ENCODE measurements at places on chromosomes 5 and 9. TPM values are rescaled to one million over a fixed set of nuclear protein-coding genes. Genes with fewer than 3 reads are reported as not detected.

Gene PTGS1
- 14.9 TPM for total RNA-seq

Gene NSUN2
- total RNA-seq = 43.3 TPM

Gene ENHO
- 0.59 TPM for total RNA-seq

Gene FAM81B
- total RNA-seq = 7.6 TPM

Gene CETN3
- total RNA-seq = 22.5 TPM

Gene KCNV2
- not detected for total RNA-seq

Gene ADCY2
- 0.59 TPM for total RNA-seq

Gene PDE6A
- not detected for total RNA-seq

Gene ANXA6
- total RNA-seq = 120 TPM

Gene MLANA
- not detected for total RNA-seq

Gene PCDHA10
- total RNA-seq = 1.5 TPM

Gene CCL21
- total RNA-seq = 138 TPM

DNA sequence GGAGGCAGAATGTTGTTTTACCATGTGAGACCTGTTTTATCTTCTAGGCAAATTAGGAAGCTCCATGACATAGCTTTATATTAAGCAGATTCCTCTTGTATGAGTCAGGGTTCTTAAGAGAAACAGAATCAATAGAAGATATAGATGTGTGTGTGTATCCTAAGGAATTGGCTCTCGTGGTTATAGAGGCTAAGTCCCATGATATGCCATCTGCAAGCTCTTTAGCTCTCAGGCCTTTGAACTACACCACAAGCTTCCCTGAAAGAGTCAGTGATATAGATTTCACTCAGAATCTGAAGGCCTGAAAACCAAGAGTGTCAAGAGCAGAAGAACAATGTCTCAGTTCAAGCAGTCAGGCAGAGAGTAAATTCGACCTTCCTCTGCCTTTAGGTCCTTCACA, 365.8 kb upstream of the ZNF608 start:
- no peak for DNase-seq

DNA sequence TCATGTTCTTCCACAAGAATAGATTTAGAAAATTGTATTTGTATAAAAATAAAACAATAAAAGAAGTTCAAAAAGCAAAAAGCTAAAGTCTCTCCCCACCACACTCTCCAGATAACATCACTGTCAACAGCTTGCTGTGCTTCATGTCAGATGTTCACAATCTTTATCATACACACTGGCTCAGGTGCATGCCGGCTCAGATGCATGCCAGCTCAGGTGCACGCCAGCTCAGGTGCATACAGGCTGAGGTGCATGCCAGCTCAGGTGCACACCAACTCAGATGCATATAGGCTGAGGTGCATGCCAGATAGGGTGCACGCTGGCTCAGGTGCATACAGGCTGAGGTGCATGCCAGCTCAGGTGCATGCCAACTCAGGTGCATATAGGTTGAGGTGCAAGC, 26.5 kb downstream of the SEMA4D start:
- DNase-seq = no peak

GRCh38 chr9:127974769-127975261, 6.0 kb downstream of the EEIG1 start:
- DNase-seq = no peak

- DNase-seq = no peak
Measured at GRCh38 chr5:30100929-30101328, 1092.6 kb upstream of the CDH6 start.

DNA sequence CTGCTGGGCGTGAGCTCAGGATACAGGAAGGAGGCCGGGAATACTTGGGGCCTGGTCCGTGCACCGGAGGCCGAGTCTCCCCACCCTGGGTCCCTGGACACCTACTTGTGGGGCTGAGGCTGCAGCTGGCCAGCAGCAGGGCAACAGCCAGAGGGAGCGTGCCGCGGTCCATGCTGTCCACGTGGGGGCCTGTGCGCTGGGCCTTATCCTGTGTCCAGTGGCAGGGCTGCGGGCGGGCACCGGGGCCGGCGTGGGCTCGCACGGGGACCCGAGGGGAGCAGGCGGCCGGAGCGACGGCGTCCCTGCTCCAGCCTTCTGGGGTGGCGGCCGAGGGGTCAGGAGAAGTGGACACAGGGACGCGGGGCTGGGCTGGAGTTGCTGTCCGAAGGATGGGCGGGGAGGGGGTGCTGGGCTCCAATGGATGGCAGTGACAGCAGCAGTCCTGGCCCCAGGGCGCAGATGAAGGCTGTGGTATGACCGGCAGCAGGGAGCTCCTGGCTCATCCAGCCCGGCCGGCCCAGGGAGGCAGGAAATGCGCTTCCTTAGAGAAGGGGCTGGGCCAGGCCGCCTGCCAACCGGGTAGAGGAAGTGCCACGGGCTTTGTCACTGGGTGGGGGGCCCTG, at the start of gene ENG:
TSS of gene ENG (minus strand) at position 475 of the 623 bp plus-strand sequence. CDS start at position 172, 303 bp downstream.
- DNase-seq = peak; percentile 84

DNA sequence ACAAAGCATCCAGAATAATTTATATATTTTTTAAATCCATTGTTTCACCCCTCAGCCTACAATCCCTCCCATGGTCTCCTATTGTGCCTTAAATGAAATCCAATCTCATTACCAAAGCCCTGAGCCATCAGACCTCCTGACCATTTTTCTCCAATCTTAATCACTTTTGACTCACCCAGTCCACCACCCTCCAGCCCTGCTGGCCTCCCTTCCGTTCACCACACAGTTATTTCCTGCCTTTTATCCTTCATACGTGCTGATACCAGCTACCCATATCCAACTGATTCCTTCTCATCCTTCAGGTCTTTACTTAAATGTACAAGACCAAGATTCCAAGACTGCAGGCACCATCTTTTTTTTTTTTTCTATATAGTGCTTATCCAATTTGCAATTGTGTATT, 1026.7 kb upstream of the DMAC1 start:
- DNase-seq = no peak

- DNase-seq = no peak
Measured at GRCh38 chr9:21751998-21752397, 50.4 kb upstream of the MTAP start.

- DNase-seq = no peak
Measured at GRCh38 chr9:106956971-106957370, 94.0 kb downstream of the ZNF462 start.

DNA sequence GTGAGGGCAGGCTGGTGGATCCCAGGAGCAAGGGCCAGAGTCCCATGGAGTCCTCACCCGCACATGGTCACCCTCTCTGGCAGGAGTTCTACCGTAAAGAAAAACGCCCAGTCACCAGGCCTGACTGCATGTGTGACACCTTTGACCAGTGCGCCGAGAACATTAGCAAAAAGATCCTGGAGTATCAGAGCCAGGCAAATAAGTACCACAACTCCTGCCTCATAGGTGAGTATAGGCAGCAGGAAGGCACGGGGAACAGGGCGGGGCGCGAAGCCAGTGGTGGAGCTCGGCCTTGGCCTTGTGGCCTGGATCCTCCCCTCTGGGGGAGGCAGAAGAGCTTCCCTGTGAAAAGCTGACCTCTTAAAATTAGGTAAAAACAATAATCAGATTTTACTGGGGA, 45.4 kb upstream of the TDRD7 start:
- DNase-seq = no peak

GRCh38 chr5:149015126-149015525, 47.7 kb downstream of the SH3TC2 start:
- no peak for DNase-seq

GRCh38 chr5:9316041-9316440, 229.8 kb downstream of the SEMA5A start:
- no peak for DNase-seq

GRCh38 chr5:111901296-111901695, 144.3 kb upstream of the NREP start:
- DNase-seq = no peak

DNA sequence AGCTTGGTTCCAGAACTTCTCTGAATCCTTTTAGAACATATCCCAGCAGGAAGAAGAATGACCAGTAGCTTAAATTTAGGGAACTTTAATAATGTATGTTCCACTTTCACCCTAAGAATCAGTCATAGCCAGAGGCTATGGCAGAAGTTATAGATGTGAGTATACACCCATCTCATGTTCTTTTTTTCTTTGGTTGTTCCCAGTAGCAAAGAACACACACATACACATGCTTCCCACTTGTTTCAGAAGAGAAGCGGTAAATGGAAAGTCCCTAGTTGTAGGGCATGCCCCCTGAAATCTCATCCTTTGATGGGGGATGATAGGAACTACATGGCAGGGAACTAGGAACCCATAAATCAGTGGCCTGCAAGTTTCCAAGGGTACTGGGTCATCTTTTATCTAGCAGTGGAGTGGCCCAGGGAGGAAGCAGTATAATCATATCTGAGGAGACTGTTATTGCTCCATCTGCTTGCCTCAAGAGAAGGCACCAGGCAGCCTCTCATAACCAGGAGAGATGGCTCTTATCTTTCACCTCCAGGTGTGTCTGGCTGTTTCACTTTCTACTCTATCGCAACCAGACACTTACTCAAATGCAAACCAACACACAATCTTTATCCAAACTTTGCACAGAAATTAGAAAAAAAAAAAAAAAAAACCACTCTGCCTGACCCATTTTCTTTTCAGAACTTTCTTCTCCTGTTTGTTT, 109.5 kb downstream of the SNCAIP start:
- DNase-seq = no peak

DNA sequence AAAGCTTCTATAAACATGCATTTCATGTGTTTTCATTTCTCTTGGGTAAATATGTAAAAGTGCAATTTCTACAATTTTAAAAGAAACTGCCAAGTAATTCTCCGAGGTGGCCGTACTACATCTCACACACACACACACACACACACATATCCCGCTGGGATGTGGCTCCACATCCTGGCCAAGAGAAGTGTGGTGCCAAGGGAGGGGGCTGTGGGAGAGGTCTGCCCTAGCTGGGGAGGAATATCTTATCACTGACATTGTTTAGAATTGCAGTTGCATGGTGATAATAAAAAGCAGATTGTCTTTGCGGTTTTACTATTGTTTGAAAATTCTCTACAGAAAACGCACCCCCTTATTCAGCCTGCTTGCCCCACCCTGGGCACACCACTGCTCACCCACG, 558.4 kb downstream of the BNC2 start:
- no peak for DNase-seq

- no peak for DNase-seq
Measured at GRCh38 chr5:177540438-177540837, 13.9 kb downstream of the FAM193B start.

DNA sequence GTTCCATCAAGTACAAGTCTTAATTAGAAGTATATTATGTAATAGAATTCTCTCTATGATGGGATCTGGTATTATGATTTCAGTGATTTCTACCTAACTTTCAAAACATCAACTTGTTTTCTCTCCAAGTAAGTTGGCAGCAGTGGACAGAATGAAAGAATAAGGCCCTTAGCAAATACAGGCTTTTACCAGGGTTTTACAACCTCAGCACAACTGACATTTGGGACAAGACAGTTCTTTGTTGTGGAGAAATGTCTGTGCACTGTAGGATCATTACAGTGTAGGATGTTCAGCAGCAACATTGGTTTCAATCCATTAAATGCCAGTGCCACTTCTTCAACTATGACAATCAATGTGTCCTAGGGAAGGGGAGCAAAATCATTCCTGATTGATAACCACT, 48.8 kb downstream of the MLANA start:
- DNase-seq = no peak

DNA sequence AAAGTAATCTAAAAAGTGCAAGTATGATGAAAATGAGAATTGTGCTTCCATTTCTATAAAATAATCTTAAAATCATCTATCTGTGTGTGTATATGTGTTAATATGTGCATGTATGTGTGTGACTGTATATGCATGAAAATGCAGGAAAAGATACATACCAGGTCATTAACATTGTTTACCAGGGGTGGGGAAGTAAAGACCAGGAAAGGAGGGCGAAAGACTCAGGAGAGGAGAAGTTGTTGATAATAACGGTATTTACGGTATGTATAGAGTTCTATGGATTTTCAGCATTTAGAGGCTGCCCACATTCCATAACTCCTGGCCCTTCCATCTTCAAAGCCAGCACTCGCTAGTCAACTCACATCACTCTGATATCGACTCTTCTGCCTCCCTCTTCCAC, 111.0 kb upstream of the SPDL1 start:
- no peak for DNase-seq

DNA sequence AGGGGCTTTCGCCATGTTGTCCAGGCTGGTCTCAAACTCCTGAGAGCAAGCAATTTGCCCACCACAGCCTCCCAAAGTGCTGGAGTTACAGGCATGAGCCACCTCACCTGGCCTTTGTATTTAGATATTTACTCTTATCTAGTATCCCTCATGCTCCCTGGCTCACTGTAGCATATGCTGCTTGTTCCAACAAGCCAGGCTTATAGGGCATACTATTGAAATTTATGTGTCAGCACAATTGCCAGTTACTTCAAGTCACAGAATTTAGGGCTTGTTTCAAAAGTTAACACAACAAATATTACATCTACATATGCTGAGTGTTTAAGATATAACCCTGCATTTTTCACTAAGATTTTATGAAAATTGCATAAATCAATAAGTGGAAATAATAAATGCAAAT, 469.2 kb upstream of the ZNF608 start:
- no peak for DNase-seq

DNA sequence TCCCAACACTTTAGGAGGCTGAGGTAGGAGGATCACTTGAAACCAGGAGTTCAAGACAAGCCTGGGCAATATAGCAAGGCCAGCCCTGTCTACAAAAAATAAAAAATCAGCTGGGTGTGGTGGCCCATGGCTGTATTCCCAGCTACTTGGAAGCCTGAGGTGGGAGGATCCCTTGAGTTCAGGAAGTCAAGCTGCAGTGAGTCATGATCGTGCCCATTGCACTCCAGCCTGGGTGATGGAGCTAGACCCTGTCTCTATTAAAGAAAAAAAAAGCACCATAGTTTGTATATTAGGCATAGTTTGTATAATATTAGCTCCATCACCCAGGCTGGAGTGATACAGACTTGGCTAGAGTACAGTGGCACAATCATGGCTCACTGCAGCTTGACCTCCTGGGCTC, 9.6 kb upstream of the NME5 start:
- DNase-seq = no peak

GRCh38 chr5:149283626-149284480, 12.2 kb downstream of the AFAP1L1 start:
- no peak for DNase-seq

DNA sequence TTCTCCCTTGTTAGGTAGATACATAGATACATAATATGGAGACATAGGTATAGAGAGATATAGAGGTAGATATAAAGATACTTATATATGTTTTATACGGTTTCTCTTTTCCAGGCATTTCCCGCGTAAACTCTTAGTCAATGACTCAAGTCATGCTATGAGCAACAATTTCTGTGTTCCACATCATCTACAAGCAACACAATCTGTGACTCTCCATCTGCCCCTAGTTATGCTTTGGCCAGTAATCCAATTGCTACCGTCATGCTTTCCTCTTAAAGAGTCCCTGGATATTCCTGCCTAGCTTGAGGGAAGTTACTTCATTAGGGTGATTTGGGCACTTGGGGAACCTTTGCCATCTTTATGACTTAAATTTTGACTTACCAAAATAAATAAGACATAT, 129.0 kb upstream of the ADAMTS16 start:
- no peak for DNase-seq

DNA sequence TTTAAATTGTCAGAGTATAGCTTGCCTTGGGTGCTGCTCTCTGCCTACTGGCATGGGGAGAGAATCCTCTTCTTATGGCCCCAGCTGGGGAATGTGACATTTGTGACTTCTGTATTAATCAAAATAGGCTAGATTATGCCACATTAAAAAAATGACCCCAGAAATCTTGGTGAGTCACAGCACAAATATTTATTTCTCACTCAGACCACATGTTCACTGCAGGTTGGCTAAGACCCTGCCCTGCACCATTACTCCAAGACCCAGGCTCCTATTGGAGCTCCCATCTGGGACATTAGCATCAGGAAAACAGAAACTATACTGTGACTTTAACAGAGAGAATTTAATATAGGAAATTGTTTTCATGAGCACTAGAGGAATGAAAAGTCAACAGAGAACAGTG, 16.6 kb upstream of the WHRN start:
- no peak for DNase-seq

GRCh38 chr5:8525819-8526218, 656.9 kb downstream of the MTRR start:
- DNase-seq = no peak
